ENCODE measurements at places on chromosomes 7 and 10.

DNA sequence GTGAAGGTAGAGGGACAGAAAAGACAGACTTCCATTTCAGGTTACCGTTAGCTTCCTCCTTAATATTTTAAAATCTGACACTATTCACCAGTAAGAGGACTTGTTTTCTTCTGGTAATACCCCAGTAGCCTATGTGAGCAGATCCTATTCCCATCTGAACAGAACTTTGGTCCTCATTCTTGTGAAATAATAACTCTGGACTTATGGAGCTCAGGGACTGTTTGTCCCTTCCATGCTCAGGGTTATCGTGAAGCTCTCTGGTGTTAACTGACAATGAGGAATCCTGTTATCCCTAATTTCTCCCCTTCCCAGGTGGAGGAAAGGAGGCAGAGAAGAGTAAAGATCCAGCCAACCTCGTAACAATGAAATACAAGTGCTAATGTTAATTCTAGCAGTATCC is 47.0 kb upstream of the ANKRD1 start:
- DNase-seq = no peak

DNA sequence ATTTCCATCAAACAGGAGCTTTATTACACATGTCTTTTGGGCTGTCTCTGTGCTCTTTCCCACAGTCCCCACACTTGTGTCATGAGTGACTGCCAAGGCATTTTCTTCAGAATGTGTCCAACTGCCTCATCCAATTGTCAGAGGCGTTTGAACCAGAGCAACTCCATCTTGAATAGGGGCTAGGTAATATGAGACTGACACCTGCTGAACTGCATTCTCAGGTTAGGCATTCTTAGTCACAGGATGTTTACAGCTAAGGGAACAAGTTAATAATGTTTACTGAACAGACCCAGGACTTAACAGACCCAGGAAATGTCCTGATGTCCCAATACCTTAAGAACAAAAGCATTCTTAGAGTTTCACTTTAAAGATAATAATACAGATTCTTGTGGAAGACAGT is 595.5 kb downstream of the REEP3 start:
- no peak for DNase-seq

- no peak for DNase-seq
Measured at GRCh38 chr10:48595539-48595932, 9.3 kb downstream of the ARHGAP22 start.

- DNase-seq = peak; percentile 93
Measured at GRCh38 chr7:98641646-98642500, 24.8 kb downstream of the NPTX2 start.

- no peak for DNase-seq
Measured at GRCh38 chr7:92840316-92840715, 3.9 kb upstream of the CDK6 start.

GRCh38 chr7:127253281-127254162 is 781 bp upstream of the GRM8 start:
- DNase-seq = peak; percentile 77

DNA sequence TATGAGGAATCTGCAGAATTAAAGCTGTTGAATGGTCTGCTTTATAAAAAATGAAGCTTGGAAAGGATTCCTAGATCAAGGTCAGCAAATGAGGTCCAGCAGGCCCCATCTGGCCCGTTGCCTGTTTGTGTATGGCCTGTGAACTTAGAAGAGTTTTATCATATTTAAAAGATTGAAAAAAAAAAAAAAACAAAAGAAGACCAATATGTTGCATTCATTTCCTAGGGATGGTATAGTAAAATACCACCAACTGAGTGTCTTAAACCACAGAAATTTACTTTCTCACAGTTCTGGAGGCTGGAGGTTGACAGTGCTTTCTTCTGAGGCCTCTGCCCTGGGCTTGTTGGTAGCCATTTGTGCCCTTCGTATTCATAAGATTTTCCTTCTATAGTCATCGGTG is 109.2 kb downstream of the PPP1R3A start:
- DNase-seq = no peak

DNA sequence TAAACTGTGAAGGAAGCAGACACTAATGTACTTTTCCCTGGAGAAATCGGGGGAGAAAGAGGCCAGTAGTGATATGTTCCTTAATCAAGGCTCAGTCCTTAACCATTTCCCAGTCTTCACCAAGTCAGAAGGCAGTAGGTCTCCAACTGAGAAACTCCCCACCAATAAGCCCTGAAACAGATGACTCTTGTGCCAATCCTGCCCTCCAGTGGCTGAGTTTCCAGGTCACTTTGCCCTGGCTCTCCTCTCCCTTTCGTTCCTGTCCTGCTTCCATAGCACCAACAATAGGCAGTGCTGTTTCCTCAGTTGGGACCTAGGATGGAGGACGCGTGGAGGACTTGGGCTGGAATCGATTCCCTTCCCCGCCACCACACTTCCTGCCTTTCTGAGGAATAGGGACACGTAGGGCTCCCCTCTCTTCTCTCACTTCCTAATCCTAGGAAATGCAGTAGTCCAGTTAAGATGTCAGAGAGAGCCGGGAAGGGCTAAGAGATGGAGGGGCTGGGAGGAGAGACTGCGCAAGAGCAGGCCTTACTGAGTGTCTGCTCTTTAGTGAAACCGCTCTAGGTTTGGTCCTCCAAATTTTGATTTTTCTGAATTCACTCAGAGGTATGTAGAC is 23.4 kb downstream of the ATOH7 start:
- peak; percentile 50 for DNase-seq

- peak; percentile 16 for DNase-seq
Measured at GRCh38 chr7:136086712-136087111, 109.6 kb upstream of the MTPN start.

DNA sequence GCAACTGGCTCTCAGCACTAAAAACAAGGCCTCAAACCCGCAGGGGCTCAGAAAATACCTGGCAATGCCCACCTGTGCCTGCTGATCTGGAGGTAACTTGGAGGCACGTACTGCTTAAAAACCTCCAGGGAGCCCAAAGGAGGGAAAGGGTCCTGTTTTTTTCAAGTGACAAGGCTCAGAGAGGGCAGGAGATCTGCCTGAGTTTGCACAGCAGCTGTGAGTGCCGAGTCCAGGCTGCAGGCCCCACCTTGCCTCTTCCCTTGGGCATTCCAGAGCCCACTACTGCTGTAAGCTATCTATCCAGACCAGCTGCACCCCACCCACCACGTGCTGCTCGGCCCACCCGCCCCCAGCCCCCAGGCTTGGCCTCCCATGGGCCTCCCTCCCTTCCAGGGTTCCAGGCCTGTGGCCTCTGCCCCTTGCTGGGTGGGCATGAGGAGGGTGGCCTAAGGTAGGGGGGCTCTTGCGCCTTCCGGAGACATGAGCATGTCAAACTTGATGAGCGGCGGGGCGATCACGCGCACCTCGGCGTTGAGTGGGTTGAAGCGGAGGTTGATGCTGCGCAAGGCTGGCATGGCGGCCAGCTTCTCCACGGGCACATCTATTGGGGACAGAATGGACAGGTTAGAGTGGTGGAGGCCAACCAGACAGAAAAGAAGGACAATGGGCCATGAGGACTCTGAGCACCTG is 17.2 kb upstream of the NPFFR1 start:
- DNase-seq = no peak

DNA sequence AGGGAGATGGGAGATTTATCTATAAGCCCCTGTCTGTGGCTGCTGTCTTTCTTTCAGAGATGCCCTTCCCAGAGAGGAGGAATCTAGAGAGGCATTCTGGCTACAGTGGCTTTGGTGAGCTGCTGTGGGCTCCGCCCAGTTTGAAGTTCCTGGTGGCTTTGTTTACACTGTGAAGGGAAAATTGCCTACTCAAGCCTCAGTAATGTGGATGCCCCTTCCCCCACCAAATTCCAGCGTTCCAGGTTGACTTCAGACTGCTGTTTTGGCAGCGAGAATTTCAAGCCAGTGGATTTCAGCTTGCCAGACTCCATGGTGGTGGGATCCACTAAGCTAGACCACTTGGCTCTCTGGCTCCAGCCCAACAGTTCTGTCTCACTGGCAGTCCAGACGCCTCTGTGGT is 951.6 kb downstream of the CCSER2 start:
- DNase-seq = no peak

DNA sequence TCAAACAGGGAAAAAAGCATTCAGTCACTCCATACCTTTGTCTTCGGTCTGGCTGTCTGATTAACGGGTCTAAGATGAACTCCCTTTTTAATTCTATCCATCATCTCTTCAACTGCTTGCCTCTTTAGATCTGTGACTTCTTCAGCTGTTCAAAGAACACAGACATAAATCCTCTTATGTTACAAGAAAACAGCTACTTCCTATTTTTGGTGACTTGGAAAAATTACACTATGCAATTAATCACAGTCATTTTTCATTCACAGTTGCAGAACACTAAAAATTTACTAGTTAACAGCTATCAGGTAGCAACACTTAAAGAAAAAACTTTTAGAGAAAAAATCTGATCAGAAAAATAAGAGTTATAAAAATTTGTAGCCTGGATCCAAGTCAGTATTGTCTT is 66.0 kb downstream of the ENO4 start:
- DNase-seq = no peak

GRCh38 chr10:86375204-86375603 is 8.6 kb upstream of the GRID1 start:
- DNase-seq = no peak

- no peak for DNase-seq
Measured at GRCh38 chr7:102065226-102065625, 221.4 kb upstream of the SH2B2 start.

GRCh38 chr10:12603766-12604470 is 254.6 kb downstream of the CAMK1D start:
- no peak for DNase-seq

GRCh38 chr10:128151031-128151430 is 24.8 kb upstream of the MKI67 start:
- no peak for DNase-seq

- no peak for DNase-seq
Measured at GRCh38 chr7:117231047-117231359, 91.9 kb downstream of the WNT2 start.

DNA sequence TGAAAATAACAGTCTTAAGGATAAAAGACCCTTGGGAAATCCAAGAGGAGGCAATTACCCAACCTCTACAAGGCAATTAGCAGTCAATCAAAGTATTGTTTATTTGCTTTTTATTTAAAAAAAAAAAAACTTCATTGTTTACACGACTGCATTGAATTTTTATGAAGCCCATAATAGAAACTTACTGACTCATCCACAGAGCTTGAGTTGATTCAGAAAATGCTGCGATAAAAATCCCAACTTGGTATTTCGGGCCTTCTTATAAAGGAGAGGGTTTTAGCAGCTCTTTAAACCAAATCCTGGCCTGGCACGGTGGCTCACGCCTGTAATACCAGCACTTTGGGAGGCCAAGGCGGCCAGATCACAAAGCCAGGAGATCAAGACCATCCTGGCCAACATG is 69.2 kb upstream of the PALS2 start:
- no peak for DNase-seq

DNA sequence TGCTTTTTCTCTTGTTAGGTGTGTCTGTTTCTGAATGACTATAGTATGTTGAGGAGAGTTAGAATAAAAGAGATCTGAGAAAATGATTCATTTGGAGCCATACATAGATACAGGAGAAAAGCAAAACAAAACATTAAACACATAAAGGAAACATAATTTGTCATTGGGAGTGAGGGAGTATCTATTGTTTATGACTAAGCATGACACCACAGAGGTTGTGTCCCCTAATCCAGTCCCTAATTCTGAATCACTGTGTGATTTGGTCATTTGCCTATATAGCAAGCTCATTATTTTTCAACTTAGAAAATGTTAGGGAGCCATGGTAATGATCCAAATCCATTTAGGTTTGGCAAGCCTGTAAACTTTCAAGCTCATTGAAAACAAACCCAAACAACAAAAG is 132.3 kb upstream of the BMPER start:
- no peak for DNase-seq

DNA sequence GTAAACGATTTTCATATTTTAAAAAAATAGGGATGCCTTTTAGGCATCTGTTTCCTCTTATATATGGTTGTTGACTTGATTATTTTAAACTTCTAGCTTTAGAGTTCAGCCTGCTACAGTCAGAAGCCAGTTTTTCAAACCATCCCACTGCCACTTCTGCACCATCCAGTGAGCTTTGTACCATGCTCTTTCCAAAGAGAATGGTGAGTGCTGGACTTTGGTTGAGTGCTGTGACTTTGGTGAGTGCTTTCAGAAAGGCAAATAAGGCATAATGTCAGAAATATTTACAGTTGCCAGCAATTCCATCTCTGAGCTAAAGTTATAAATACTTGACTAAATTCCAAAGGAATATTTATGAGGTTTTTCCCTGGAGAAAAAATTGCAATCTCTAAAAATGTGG is 117.4 kb downstream of the IPMK start:
- no peak for DNase-seq

DNA sequence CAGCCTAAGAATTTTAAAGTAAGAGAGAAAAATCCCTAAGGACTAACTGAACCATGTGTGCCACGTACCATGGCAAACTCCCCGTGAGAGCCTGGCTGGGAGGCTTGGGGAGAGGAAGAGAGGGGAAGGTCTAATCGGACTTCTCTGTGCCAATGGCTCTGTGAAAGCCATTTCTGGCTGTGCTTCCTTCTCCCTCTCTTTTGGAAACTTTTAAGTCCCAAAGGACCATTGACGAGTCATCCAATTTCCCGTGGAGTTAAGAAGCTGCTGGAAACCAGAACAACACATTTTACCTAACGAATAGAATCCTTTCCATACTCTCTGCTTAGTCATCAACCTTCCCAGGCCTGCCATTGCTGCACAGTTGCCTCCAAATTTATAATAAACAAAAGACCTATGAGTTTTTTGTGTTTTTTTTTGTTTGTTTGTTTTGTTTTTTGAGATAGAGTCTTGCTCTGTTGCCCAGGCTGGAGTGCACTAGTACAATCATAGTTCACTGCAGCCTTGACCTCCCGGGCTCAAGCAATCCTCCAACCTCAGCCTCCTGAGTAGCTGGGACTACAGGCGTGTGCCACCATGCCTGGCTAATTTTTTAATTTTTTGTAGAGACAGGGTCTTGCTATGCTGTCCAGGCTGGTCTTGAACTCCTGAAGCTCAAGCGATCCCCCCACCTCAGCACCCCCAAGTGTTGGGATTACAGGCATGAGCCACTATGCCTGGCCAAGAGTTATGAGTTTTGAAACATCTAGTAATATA is 13.2 kb downstream of the LAMB1 start:
- no peak for DNase-seq

DNA sequence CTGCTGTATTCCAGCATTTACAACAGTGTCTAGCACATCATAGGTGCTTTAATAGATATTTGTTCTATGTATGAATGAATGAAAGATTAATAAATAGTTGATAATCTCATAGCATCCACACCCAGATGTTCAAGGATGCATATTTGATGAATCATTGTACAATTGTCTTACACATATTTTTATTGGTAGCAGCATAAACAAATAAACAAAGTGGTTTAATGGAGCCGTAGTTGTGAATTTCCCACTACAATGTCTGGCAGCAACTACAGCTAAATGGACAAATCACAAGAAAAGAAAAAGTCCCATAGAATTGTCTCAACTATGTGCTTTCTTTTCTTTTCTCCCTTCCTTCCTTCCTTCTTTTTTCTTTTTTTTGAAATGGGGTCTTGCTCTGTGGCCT is 150.8 kb downstream of the NRP1 start:
- DNase-seq = no peak

DNA sequence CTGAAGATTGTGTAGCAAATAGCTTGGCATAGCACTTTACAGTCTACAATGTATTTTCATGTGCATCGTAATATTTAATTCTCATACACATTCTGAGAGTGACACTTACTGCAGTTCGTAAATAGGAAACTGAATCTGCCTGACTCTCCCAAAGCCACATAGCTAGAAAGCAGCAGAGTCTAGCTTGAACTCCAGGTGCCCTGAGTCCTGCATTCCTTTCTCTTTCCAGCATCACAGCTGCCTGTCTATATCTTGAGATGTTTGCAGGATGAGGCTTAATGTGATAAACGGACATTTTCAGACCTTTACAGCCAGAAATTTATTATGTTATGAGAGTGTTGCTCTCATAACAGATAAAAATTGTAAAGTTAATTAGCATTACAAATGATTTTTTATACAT is 132.9 kb upstream of the PLXDC2 start:
- no peak for DNase-seq

All from RPMI8226 (cell line).